Stimulated activated CD8-positive, alpha-beta memory T cell treated with anti-CD3 and anti-CD28 coated beads, Interleukin-4, amount 100 ng/mL, for 4 hours (primary cell): ENCODE measurements at places on chromosomes 16 and 17.

- DNase-seq = no peak
Observed at GRCh38 chr17:72518159-72518732, 397.4 kb downstream of the SOX9 start.

DNA sequence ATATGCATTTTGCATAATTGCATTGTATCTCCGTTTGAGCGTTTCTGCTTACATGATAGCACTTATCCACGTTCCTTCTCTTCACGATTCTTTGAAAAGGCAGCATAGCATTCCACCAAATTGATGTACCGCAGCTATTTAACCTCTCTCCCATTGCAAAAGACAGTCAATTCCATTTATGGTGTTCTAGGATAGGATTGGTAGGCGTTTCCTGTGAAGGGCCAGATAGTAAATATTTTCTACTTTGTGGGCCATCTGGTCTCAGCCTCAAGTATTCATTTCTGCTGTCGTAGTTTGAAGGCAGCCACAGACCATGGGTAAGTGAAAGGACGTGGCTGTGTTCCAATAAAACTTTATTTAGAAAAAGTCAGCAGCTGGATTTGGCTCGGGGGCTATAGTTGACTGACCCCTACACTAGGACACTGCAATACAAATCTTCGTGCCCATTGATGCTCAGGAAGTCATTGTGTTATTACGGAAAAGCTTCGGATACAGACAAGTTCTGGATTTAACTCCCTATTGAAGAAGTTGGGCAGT, 10.1 kb downstream of the SNX29 start:
- DNase-seq = no peak

GRCh38 chr17:1774390-1775176, 12.7 kb downstream of the SERPINF1 start:
- DNase-seq = no peak

DNA sequence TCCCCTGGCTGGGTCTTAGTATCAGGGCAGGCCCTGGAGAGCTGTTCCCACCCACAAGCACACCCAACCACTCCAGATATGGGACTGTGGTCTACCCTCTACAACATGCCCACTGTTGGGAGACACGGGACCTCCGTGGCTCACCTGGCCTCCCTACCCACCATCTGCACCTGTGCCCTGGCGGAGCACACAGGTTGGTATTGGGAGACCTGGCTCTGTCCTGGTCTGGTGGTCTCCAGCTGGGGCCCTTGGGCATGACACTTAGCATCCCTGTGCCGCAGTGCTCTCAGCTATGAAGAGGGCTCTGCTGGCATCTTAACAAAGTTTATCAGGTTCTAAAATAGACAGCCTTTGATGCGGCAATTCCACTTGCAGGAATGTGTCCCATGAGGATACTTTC, 5.8 kb downstream of the C16orf95 start:
- DNase-seq = no peak

DNA sequence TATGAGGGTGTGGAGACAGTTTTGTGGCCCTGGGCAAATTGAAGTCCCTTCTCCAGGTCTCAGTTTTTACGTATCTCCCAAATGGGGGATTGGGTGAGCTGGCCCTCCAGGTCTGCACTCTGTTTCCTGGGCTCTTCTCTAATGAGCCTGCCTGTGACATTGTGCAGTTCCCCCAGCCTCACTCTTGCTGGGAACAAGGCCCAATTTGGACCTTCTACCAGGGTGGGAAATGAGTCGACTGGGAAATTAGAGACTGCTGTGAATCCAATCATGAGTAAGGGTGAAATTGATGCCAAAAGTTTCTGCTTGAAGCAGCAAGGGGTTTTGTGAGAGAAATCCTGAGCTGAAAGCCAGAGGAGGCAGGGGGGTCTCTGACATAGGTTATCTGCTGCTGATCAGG, 71.5 kb upstream of the KSR1 start:
- no peak for DNase-seq
